ENCODE measurements at places on chromosomes 6 and 20. TPM values are rescaled to one million over a fixed set of nuclear protein-coding genes. Genes with fewer than 3 reads are reported as not detected.

DNA sequence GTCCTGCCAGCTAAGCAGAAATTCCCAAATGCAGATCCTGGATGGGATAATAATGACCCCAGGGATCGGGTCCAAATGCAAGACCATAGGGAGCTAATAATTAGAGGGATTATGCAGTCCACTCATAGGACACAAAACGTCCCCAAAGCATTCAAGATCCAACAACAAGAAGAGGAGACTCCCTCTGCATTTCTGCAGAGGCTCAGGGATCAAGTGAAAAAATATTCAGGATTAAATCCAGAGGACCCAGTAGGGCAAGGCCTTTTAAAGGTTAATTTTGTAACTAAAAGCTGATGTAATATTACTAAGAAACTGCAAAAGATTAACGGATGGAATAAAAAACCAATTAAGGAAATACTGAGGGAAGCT is 22.2 kb downstream of the HLA-A start:
- no peak for DNase-seq

DNA sequence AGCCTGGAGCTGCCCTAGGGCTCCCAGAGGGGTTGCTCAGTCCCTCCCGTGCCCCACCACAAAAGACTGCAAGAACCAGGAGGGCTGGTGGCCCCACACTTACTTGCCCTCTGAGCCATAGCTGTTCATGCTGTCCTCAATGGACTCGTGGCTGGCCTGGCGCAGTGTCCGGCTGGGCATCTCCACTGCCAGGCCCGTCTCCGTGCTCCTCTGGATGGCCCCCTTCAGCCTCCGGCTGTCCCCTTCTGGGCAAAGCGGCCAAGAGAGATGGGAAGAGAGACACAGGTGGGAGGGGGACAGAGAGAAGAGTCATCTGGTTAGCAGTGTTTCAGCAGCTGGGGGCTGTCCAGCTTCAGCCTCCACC is 25.5 kb downstream of the KCNK15 start:
- no peak for DNase-seq

DNA sequence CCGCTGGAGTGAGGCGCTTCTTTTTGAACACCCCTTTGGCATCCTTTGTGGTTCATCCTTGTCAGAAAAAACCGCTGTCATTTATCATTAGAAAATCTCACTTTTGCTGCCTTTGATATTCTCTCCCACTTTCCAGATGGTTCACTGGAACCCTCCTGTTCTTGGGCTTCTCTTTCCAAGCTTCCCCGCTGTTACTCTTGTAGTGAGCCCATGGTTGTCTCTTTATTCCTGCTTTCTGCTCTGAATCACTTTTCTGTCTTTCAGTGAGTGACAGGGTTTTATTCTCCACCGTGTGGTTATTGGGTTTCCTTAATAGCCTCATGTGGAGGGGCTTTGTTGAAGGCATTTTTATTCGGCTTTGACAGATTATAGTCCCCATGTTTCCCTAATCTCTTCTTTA is 117.0 kb downstream of the FARS2 start:
- DNase-seq = no peak

DNA sequence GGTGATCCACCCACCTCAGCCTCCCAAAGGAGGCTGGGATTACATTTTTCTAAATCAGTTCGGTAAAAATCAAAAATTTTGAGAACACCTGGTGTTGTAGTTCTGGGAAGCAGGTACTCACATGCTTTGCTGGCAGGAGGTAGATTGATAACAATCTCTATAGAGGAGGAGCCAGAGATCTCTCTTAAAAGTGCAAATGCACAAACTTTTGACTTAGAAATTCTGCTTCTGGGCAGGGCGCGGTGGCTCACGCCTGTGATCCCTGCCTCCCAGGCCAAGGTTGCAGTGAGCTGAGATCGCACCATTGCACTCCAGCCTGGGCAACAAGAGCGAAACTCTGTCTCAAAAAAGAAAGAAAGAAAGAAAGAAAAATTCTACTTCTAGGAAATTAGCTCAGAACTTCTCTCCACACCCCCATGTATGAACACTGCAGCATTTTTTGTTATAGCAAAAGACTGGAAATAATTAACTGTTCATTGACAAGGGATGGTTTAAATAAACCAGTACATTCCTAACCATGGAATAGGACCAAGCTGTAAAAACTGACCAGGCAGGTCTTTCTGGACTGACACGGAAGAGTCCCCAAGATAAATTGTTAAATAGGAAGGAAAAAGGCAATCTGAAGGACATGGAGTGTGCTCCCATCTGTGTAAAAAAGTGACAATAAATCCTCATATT is 14.4 kb upstream of the TRIB3 start:
- DNase-seq = no peak

DNA sequence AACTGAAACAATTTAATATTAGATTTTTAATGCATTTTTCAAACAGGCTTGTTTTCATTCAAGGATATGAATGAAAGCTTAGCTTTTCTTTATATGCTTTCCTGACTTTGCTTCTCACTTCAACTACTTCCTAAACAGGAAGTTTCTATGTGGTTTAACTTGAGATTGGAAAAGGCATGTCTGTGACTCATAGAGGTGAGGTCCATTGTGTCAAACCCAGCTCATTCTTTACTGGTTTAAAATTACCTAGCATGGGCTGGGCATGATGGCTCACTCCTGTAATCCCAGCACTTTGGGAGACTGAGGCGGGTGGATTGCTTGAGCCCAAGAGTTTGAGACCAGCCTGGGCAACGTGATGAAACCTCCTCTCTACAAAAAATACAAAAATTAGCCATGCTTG is 34.4 kb downstream of the EFHC1 start:
- DNase-seq = no peak

GRCh38 chr20:61447952-61448351 is 195.9 kb downstream of the CDH4 start:
- no peak for DNase-seq

- DNase-seq = no peak
Observed at GRCh38 chr6:129893640-129894039, 32.5 kb upstream of the TMEM244 start.

DNA sequence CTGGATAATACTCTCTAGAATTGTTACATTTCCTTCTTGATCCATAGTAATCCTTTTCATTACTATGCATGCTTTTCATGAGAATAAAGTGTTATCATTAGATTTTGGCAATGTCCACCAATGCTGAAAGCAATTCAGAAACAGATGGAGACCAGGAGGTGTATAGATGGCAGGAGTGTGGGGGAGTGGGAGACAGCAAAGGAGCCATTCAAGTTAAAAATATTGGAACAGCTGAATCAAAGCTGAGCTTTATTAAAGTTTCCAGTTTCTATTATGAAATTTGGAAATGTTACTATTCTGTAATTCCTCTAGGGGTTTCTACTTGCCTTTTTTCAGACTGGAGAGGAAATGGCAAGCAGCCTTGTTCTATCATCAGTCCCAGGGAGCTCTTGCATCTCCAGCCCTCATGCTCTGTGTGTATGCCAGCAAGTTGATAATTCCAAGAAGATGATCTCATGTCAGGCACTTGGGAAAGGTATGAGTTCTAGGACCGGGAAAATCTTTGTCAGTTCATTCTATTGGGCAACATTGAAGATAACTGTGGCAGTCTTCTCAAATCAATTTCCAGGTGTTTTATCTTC is 228.0 kb downstream of the CD109 start:
- DNase-seq = no peak

DNA sequence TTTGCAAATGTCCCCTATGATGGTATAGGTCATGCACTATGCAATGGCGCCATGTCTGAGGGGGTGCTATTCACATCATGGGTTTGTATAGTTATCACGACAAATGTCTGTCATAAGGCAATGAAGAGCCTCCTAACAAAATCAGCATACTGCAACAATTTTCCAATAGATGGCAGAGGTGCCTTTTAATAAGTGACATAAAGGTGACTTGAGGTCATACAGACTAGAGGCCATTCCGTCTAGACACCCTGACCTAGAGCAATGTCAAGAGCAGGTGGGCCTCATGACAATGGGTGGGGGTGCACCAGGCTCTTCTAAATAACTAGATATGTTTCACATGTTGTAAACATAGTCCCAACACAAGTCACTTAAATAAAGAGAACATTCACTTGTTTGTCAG is 107.7 kb downstream of the KIF6 start:
- no peak for DNase-seq

The TAAR8 gene
- total RNA-seq = not detected

The SMPDL3A gene
- total RNA-seq = 4.5 TPM

The ELOVL4 gene
- total RNA-seq = 0.41 TPM

The RCAN2 gene
- total RNA-seq = 273 TPM

Measured in Right ventricle myocardium inferior (tissue), 1 donor.